Stimulated activated CD4-positive, alpha-beta T cell treated with anti-CD3 and anti-CD28 coated beads, TNF-alpha, amount 100 ng/mL, for 4 hours (primary cell): ENCODE measurements at places on chromosomes 13 and 19.

- no peak for DNase-seq
Observed at GRCh38 chr13:23842406-23842805, 46.8 kb downstream of the MIPEP start.

GRCh38 chr13:72952529-72953141 is 106.2 kb upstream of the KLF5 start:
- DNase-seq: no peak

- DNase-seq: no peak
Observed at GRCh38 chr19:18000480-18000914, 7.5 kb upstream of the ARRDC2 start.

GRCh38 chr19:40134866-40135265 is 44.1 kb upstream of the ZNF780A start:
- no peak for DNase-seq

DNA sequence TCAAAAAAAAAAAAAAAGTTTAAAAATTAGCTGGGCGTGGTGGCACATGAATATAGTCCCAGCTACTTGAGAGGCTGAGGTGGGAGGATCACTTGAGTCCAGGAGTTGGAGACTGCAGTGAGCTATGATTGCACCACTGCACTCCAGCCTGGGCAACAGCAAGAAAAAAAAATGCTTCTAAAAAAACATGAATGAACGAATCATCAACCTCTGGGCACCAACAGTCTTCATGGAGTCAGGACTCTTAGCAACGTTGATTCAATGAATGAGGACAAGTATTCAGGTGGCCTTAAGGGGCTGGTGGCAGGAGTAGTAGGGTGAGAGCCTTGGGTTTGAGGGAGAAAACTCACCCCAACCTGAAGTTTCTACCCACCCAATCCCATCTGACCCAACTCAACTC is 20.6 kb upstream of the OLFM2 start:
- no peak for DNase-seq

GRCh38 chr13:77779552-77780272 is 82.2 kb downstream of the SLAIN1 start:
- no peak for DNase-seq

DNA sequence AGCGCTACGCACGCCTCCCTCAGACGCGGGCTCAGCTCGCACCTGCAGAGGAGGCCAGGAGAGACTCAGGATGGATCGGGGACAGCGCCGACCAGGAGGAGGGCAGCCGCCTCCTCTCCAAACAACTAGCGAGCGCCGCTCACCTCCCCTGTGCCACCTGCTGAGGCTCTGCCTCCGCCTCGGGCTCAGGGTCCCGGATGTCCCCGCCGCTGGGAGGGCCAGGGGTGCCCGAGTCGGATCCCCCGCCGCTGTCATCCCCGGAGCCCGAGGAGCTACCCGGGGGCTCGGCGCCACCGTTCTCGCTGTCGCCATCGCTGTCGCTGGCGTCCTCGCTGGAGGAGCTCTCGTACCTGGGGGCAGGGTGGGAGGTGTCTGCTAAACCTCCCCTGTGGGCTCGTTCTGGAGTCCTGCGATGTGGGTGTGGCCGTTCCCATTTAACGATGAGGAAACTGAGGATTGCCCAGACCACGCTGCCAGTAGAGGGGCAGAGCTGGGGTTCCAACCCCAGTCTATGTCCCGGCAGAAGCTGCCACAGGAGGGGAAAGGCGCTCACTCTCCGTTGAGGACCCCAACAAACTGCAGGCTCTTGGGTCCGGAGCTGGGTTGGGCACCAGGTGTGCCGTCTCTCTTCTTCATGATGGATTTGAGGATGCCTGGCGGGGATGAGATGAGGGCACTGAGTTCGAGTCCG is 9.2 kb downstream of the KANK3 start:
- no peak for DNase-seq

DNA sequence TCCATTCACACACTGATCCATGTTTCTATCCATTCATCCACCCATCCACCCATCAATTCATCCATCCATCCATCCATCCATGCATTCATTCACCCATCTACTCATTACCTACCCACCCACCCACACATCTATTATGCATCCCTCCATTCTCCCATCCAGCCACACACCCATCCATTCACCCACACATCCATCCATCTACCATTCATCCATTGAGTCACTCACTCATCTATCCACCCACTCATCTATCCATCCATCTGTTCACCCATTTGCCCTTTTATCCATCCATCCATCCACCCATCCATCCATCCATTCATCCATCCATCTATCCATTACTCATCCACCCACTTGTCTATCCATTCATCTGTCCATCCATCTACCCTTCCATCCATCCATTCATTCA is 30.1 kb downstream of the CELF5 start:
- no peak for DNase-seq

- no peak for DNase-seq
Observed at GRCh38 chr19:10516671-10517286, 468 bp downstream of the S1PR5 start.

- no peak for DNase-seq
Observed at GRCh38 chr19:53868091-53868891, 608 bp downstream of the MYADM start.

- peak; percentile 35 for DNase-seq
Observed at GRCh38 chr13:20702915-20703779, at the start of gene IL17D. TSS of gene IL17D (plus strand) at chr13:20703699. CDS start at chr13:20704002, 303 bp downstream.

DNA sequence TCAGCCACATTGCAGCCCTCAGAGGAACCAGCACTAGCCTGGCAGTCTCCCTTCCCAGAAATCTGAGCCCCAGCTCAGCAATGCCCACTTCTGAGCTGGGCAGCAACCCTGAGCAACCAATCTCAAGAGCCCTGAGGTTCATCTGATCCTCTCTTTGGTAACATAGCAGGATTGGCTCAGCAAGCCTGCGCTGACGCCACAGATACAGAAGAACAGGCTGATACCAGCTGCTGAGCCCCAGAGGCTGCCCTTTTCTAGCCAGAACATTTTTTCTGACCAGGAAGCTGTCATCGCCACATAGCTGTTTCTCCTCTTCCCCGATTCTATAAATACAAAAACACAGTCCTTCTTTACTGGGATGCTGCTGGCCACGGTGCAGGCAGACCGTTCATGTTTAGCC is 59.8 kb downstream of the TRPM4 start:
- no peak for DNase-seq

GRCh38 chr13:30581582-30581981 is 36.1 kb upstream of the USPL1 start:
- DNase-seq: no peak

DNA sequence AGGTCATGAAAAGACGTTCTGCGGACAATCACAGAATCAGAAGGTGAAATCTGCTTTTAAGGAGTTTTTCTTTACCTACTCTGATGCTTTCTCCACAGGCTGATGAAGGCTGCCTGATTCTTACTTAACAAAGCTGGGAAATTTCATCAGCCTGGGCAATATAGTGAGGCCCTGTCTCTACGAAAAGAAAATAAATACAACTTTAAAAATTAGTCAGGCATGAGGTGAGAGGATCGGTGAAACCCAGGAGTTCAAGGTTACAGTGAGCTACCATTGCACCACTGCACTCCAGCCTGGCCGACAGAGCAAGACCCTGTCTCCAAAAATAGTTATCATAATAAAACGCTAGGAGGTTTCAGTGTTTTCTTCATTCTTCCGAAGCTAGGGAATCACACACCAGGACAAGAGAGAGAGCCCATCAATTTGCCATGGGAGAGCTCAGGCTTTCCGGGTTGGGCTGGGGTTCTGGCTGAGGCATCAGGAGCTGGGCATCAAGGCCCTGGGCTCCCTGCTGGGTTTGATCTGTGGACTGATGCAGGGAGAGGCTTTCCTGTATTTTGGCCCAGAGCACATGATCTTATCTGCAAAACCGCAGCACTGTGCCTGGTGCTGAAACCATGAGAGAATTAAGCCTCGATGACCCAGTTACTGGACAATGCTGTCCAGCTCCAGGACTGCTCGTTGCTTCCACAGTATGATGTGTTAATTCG is 25.1 kb upstream of the CEBPG start:
- no peak for DNase-seq

DNA sequence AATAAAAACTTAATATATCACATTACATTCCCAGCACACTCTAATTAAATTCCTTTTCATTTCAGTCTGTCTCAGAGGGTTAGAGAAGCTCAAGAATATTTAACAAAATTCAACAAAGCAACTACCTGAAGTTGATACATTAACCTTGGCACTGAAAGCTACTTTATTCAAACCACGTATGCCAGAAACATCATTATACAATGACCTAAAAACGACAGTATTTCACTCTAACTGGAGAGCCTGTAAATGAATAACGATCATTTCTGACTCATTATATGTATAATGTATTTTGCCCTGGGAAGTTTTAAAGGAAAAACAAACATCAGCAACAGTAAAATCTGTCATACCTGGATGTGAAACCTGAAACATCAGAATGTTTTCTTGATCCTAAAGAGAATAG is 270.1 kb downstream of the SLITRK5 start:
- DNase-seq: no peak

DNA sequence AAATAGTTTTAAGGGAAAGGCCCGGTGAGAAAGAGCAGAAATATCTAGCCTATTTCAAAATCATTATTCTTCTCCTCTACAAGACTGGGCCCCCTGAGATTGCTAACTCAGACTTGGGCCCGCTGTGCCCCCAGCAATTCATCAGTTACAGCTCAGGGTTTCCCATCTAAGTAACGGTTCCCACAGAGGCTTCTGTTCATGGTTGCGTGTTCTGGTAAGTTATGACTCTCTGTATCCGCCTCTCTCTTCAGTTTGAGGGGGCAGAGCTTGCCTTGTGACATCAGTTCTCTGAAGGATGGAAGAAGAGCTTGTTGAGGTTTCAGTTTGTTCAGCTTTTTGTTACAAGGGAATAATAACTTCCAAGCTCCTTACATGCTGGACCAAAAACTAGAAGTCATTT is 11.6 kb downstream of the ZNF57 start:
- DNase-seq: no peak

DNA sequence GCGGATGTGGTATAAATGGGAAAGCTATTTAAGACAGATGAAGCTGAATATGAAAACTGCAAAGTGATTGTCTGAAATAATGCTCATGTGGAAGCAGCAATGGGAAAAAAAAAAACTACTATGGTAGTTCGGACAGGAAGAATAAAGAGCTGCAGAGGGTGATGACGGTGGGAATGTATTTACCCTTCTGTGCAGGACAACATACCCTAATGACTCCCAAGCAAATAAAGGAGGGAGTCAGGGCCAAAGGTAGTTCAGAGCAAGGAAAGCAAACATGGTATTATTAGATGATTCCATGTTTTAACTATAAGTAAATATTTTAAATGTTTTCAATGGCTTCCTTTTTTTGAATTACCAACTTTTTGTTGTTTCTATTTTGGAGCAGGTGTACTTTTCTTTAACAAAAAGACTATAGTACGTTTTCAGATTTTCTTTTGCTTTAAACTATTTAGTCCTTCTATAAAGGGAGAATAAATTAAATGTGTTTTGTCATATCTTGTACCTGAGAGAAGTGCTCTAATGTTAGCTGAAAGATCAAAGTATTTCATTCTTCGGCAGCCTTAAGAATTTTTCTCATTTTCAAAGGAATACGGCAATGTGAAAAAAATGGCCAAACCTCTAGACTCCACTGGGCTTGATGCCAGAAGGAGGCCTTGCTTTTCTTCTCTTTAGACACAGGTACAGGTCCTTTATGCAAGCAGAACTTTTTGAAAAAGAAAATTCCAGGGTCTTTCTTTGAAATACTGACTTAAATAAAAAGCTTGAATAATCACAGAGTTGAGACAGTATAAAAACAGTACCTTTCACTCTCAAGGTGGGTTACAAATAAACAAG is 67.8 kb upstream of the ZDHHC20 start:
- DNase-seq: no peak

DNA sequence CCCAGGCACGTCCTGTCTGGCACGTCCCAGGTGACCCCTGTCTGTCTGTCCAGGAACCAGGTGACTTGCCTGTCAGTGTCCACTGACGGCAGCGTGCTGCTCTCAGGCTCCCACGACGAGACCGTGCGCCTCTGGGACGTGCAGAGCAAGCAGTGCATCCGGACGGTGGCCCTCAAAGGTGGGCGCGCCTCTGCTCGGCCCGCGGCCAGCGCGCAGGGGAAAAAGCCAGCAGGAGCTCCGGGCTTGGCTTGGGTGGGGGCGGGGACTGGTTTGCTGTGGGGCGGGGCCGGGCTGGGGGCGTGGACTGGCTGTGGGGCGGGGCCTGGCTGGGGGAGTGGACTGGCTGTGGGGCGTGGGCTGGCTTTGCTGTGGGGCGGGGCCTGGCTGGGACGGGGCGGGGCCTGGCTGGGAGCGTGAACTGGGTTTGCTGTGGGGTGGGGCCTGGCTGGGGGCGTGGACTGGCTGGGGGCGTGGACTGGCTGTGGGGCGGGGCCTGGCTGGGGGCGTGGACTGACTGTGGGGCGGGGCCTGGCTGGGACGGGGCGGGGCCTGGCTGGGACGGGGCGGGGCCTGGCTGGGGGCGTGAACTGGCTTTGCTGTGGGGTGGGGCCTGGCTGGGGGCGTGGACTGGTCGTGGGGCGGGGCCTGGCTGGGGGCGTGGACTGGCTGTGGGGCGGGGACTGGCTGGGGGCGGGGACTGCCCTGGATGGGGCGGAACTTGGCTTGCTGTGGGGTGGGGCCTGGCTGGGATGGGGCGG is 7.2 kb downstream of the WDR18 start:
- DNase-seq: peak; percentile 31

GRCh38 chr19:19276386-19276785 is 3.3 kb upstream of the TM6SF2 start:
- DNase-seq: no peak

- DNase-seq: no peak
Observed at GRCh38 chr19:57441979-57442752, 7.0 kb downstream of the ZNF749 start.

DNA sequence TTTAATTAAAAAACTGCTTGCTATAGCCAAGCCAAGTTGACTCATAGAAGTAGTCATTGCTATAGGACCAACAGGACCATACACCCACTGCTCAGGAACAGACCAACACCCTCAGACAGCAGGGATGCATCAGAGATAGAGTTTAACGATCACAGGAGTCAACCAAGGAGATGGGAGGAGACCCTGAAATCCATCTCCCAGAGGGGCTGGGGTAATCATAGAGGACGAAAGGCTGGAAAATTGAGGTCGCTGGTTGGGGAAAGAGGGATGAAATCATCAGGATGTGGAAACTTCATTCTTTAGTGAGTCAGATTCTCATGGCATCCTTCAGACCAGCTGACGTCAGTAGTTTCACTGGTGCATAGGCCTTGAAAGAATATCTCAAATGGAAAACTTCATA is 160.4 kb upstream of the GPC6 start:
- no peak for DNase-seq

GRCh38 chr19:29480507-29480906 is 45.3 kb upstream of the VSTM2B start:
- DNase-seq: no peak

- DNase-seq: no peak
Observed at GRCh38 chr19:41096353-41096752, 8.1 kb downstream of the CYP2A13 start.

GRCh38 chr19:12695997-12696365 is 450 bp downstream of the FBXW9 start:
- no peak for DNase-seq

GRCh38 chr13:114067381-114067885 is 65.0 kb downstream of the RASA3 start:
- DNase-seq: no peak

- DNase-seq: no peak
Observed at GRCh38 chr19:5228932-5229777, 111.5 kb downstream of the PTPRS start.

- no peak for DNase-seq
Observed at GRCh38 chr19:55285229-55285890, 1.6 kb downstream of the BRSK1 start.

GRCh38 chr19:45591004-45591637 is 6.5 kb upstream of the OPA3 start:
- DNase-seq: no peak
